HuH-7.5 (cell line): ENCODE measurements at places on chromosomes 2 and 18.

GRCh38 chr2:210157526-210157925 is 13.7 kb downstream of the KANSL1L start:
- no peak for DNase-seq

- DNase-seq = peak; percentile 20
Observed at GRCh38 chr2:9703085-9703678, 72.4 kb upstream of the YWHAQ start.

DNA sequence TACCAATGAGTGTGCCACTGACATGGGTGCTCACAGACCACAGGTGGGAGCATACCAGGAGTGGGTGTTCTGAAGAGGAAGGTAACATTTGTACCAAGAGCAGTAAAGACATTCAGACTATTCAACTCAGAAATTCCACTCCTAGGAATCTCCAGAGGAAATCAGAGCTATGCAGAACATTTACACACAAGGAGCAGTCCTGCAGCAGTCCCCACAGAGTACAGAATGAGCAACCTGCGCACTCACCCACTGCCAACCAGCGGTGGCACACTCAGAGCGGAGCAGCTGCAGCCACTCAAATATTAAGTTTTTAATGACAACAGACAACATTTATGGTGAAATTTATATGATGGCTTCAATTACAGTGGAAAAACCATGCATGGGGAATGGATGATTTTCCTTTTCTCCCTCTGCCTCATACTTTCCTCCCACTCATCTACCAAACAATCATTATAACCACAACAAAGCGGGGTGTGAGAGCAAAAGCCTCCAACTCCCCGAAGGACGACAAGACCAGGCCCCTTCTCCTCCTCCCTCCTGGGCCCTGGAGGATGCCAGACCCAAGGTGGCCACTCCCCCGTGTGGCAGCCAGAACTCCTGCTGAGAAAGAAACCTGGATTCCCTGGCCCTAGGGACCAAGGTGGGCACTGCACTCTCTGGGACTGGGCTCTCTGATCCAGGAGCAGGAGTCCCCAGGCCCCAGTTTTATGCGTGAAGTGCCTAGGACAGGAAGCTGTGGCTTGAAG is 5.4 kb downstream of the HS6ST1 start:
- DNase-seq = no peak

DNA sequence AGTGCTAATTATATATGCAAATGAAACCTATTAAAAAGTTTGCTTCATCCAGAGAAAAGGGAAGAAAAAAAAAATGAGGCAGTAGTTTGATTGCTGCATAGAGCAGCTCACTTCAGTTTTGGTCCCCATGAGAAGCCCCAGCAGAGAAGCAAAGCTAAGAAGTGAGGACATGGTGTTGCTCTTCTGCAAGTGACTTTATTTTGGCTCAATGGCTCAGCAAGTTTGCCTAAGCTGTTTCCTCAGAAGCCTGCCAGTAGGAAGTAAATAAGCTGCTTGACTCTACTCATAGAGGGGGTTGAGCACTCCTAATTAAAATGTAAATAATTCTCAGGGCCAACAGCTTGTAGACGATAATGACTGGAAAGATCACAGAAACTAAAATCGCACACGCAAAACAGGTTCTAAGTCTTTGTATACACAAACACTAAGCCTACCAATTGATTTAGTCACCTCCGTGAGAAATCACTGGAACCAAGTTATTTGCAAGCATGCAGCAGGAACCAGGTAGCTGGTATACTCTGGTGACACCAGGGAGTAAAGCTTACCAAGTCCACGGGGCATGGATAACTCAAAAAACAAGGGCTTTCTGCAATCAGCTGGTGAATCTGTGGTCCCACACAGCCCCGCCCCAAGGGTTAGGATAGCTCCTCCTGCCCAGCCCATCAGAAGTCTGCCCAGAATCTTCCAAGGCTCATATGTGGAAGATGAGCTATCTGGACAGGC is 39.7 kb upstream of the NABP1 start:
- DNase-seq = no peak

- DNase-seq = no peak
Observed at GRCh38 chr2:112627060-112628040, 18.4 kb upstream of the SLC20A1 start.

DNA sequence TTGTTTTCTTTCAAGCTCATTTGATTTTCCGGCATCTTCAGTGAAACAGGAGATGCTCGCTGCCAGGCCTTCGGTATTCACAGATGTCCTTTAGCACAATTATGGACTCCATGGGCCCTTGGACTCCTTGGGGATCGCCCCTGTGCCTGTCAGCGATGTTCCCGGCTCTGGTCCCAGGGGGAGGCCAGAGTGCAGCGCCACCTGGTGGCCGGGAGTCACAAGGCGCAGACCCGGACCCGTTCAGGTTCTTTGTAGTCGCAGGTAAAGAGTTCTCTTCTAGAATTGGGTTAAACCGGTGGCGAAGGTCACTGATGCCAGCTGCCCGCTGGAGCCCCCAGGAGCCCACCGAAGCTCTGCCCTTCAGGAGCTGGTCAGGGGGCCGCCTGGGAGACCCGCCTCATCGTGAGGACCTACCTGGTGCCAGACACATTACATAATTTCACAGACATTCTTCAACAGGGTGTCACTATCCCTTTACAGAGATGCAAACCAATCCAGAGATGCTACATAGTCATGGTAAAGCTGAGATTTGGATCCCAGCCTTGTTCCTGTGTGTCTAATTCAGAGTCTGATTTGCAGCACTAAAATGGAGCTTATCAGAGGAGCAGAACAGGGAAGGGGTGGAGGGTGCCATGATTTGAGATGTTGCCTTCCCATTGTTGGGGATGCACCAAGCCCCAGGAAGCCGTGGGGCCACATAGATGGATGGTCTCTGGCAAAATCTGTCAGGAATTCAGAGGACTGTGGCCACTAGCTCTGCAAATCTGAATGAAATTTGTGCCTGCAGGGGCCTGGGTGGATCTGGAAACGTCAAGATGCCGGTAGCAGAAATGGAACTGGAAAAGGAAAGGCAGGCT is 6.0 kb upstream of the INPP5D start:
- DNase-seq = peak; percentile 95

DNA sequence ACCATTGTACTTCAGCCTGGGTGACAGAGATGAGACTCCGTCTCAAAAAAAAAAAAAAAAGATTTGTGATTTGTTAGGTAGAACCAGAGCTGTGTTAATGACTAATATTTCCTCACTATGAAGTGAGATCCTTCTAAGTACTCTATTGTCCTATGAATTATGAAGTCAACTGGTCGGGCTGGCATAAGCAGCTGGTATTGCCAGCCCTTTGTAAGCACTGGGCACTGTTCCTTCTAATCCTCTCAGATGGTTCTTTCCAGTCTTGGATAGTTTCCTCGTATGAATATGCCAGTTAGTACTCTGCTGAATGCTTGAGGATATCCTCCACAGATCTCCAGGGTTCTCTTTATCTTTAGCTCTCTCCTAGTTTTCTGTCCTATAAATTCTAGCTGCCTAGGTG is 223.1 kb upstream of the SP5 start:
- no peak for DNase-seq

GRCh38 chr2:238097988-238098871 is 1.9 kb upstream of the ESPNL start:
- peak; percentile 84 for DNase-seq

DNA sequence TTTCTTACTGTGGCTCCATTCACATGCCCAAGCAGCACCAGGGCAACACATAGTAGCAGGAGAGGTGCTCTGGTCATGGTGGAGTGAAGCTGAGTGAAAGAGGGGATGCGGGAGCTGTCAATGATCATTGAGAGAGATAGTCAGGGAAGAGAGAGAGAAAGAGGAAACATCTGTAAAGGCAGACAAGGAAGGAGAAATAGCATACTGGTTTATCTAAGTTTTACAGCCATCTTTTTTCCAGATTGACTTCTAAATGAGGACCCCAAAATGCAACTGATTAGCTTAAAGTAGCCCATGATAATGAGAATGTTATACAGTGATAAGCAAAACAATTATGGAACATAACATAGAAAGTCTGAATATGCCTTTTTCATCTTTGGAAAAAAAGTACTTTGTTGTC is at the start of gene C2orf66:
Gene C2orf66 (minus strand): TSS at position 96 of the 400 bp plus-strand sequence. CDS start 19 bp downstream, at position 77.
- no peak for DNase-seq

- no peak for DNase-seq
Observed at GRCh38 chr2:170502361-170503130, 212.6 kb upstream of the SP5 start.

DNA sequence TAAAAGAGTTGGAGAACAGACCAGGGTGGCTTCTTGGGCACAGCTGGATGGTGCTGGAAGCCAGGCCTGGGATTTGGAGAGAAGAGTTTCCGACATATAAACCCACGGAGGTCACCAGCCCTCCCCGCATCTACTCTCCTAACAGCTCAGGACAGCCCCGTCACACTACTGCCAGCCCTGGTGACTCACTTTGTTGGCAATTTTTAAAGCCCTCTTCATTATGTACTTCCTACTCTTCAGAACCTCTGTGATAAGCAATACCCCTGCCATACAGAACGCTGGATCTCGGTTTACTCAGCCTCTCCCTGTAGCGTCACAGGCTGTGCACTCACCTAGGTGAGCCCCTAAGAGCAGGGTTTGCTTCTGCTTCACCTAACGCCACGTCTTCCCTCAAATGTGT is 48.1 kb downstream of the ID2 start:
- no peak for DNase-seq

DNA sequence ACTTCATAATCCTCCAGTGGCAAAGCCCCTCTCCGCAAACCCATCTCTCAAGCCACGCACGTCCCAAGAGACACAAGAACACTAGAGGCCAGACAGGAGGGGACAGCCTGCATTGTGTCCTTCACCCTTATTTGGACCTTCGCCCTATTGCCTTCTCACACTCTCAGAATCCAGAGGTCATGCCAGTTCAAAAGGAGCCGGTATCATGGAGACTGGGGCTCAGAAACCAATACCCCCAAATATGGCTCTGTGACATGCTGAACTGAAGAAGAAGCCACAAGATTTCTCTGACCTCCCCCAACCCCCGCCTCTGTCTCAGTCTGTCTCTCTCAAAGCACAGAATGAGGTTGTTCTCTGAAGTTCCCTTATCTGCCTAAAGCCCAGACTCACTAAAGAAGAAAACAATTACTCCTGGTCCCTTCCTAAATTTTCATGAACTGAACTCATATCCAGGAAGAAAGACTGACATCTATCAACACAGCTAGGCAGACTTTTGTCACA is 19.2 kb upstream of the SPATA3 start:
- no peak for DNase-seq

GRCh38 chr2:155141418-155141817 is 442.9 kb downstream of the KCNJ3 start:
- no peak for DNase-seq

- DNase-seq = no peak
Observed at GRCh38 chr2:172462373-172462848, 35.0 kb downstream of the ITGA6 start.

- DNase-seq = no peak
Observed at GRCh38 chr2:27152796-27153464, 4.1 kb downstream of the TCF23 start.

- DNase-seq = no peak
Observed at GRCh38 chr18:61703508-61703907, 189.3 kb downstream of the RNF152 start.

- DNase-seq = no peak
Observed at GRCh38 chr2:157792335-157793052, 83.6 kb downstream of the ACVR1 start.

DNA sequence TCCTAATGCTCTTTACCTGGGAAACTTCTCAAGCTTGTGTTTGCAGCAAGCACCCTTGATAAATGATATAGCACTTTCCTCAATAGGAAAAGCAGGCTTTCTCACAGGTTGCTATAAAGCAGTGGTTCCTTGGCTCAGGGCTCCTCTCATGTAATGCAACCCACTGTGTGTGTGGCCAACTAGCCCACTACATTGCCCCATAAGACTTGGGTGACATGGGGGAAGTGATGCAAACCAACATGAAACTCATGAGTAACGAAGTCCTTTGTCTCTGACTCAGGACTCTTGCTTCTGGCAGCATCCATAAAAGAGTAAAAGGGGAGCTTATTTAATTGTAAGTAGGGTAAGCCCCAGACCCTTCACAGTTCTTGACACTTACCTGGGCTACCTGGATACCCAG is 106.9 kb downstream of the COL4A4 start:
- no peak for DNase-seq

DNA sequence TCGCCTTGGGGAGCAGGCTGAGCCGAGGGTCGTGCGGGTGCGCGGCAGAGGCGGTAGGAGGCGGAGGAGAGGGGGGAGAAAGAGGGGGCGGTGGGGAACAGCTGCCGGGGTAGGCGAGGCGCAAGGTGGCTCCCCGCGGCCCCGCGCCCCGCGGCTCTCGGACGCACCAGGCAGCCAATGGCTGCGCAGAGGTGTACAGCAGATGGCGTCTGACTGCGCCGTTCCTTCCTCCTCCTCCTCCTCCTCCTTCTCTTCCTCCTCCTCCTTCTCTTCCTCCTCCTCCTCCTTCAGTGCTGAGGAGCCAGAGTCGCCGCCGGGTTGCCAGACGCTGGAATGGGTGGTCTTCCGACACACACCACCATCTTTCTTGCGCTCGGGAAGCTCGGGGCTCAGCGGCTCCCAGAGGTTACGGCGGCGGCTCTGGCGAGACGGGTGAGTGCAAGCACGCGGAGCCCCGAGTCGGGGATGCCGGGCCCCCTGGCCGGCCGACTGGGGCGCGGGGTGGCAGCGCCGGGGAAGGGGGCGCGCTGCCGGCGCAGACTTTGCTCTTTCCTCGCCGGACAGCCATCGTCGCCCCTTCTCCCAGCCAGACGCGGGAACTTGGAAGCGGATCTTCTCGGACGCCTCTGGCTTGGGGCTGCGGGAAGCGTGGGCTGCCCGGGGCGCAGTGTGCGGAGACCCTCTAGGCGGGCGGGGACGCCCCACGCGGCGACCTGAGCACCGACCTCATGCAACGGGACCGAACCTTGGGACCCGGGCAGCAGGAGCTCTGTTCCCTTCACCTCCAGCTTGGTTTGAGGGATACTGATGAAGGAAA is at the start of gene THSD7B:
Gene THSD7B (plus strand): TSS at position 290 of the 817 bp plus-strand sequence. CDS start 116,634 bp downstream, outside the sequence.
- DNase-seq = no peak

DNA sequence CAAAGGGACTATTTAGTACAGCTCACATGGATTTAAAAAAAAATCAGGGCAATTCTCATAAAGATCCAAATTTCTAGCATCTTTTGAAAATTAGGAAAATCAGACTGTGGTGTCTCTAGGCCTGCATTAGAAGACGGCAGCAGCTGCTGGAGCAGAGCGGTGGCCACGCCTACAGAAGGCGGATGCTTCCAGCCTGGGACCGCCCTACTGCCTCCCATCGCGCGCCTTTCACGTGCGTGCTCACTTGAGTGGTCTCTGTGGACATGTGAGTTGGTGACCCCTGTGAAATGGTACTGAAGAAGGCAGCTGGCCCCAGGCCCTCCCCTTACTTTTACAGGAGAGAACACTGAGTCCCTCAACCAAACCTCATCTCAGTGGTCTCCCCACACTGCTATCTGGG is 15.2 kb upstream of the ZFP36L2 start:
- DNase-seq = no peak

DNA sequence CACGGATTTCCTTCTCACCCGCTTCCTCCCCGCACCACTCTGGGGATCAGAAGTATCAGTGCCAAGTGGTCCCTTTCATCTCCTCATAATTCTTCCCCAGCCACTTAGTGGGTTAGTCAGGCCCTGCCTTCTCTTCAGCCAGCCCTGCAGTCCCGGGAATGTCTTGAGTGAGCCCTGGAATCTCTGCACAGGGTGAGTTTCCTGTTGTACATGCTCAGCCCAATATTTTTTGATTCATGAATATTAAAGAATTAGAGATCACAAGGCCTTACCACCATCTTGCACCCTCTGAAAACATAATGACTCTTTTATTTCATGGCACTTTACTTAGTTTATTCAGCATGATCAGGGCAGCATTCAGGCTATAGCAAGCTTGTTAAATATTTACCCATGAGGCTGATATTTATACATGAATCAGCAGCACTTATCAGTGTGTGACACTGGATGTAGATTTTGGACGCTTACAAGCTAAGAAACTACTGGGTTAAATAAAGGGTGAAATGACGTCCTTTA is 159.4 kb upstream of the FOSL2 start:
- DNase-seq = no peak

GRCh38 chr2:8026381-8026780 is 655.5 kb upstream of the ID2 start:
- no peak for DNase-seq
